Stimulated activated CD8-positive, alpha-beta memory T cell treated with anti-CD3 and anti-CD28 coated beads, Interleukin-15, amount 100 ng/mL, for 1 hour (primary cell): ENCODE measurements at places on chromosomes 16 and 17.

- DNase-seq: no peak
These were observed 4.4 kb downstream of the GAA start for GRCh38 chr17:80105762-80106161.

- no peak for DNase-seq
These were observed 304.4 kb downstream of the SEC14L1 start for GRCh38 chr17:77444984-77445759.

GRCh38 chr17:61895391-61895790 is 32.1 kb upstream of the BRIP1 start:
- no peak for DNase-seq

GRCh38 chr16:31108794-31109558 is 790 bp downstream of the BCKDK start:
- no peak for DNase-seq

- DNase-seq: no peak
These were observed 110.3 kb downstream of the ELAC2 start for GRCh38 chr17:12907477-12907876.

- no peak for DNase-seq
These were observed 164.6 kb downstream of the VPS53 start for GRCh38 chr17:550041-550398.

DNA sequence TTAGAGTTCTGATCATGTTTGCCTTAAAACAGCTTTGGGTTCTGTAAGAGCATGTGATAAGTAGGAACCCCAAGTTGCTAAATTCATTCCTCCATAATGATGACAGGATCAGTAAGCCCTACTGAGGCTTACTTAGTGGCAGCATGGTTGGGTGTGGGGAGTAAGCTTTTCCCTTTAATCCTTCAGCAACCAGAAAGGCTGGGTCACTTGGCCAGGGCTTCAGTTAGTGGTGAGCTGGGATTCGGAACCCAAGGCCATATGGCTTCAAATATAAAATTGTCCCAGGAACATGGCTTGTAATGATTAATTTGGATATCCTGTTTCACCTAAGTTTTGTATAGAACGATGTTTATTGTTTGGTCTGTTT is 850 bp downstream of the GINS3 start:
- no peak for DNase-seq

- no peak for DNase-seq
These were observed 4.6 kb upstream of the ICAM2 start for GRCh38 chr17:64024781-64025731.

DNA sequence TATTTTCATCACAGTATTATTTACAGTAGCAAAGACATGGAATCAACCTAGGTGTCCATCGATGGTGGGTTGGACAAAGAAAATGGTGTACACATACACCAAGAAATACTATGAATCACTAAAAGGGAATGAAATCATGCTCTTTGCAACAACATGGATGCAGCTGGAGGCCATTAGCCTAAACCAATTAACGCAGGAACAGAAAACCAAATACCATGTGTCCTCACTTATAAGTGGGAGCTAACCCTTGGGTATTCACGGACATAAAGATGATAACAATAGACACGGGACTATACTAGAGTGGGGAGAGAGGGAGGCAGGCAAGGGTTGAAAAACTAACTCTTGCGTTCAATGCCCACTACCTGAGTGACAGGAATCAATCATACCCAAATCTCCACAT is 41.0 kb downstream of the MRPS23 start:
- DNase-seq: no peak

GRCh38 chr17:39238311-39238972 is 12.7 kb upstream of the STAC2 start:
- peak; percentile 55 for DNase-seq

GRCh38 chr17:18141210-18141803 is 32.8 kb downstream of the MYO15A start:
- peak; percentile 12 for DNase-seq

GRCh38 chr16:20847550-20847949 is 41.2 kb downstream of the REXO5 start:
- DNase-seq: no peak

GRCh38 chr16:24348545-24349290 is 92.6 kb downstream of the CACNG3 start:
- DNase-seq: no peak

DNA sequence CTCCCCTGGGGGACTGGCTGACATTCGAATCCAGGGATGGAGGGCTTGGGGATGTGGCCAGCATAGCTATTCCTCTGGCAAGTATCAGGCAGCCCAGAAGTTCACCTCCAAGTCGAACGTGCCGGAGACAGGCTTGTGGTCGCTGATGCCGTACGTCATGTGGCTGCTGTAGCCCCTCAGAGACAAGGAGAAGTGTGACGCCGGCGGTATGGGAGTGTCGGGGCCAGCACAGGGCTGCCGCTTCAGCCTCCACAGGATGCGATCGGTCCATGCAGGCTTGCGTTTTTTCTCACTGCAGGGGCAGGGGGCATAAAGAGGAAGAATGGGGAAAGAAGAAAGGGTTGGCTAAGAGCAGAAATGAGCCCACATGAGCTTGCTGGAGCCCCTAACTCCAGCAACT is 5.3 kb upstream of the MYO1C start:
- DNase-seq: no peak

DNA sequence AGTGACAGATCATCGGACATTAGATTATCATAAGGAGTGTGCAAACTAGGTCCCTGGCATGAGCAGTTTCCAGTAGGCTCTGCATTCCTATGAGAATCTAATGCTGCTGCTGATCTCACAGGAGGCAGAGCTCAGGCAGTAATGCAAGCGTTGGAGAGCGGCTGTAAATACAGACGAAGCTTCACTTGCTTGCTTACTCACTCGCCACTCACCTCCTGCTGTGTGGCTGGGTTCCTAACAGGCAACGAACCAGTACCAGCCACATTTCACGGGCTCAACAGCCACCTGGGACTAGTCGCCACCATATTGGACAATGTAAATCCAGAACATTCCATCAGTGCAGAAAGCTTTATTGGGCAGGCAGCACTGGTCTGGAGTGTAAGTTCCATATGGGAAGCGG is 7.7 kb downstream of the JPH3 start:
- DNase-seq: no peak

GRCh38 chr16:16083421-16084156 is 134.2 kb downstream of the ABCC1 start:
- no peak for DNase-seq

DNA sequence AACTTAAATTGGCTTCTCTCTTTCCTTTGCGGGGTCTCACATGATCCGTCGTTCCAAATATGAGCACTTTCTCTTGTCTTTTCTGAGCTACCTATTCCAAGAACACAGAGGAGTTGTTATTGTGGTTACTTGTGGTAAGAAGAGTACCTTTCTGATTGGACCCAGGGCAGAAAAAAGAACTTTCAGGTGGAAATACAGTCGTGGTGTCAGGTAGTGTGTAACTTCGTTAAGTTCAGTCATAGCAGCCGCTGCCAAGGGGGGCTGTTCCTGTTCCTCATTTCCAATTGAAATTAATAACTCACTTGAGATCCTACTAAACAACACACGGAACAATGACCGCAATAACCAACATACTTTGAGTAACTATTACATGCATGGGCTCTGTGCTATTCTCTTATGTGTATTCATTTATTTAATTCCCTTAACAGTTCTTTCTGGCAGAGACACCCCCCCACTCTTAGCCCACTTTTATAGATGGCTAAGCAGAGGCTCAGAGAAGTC is 681.7 kb downstream of the MAF start:
- DNase-seq: no peak

GRCh38 chr17:49465331-49465903 is 29.7 kb upstream of the NGFR start:
- DNase-seq: no peak

- DNase-seq: no peak
These were observed 1465.0 kb upstream of the GOT2 start for GRCh38 chr16:60199150-60199549.

DNA sequence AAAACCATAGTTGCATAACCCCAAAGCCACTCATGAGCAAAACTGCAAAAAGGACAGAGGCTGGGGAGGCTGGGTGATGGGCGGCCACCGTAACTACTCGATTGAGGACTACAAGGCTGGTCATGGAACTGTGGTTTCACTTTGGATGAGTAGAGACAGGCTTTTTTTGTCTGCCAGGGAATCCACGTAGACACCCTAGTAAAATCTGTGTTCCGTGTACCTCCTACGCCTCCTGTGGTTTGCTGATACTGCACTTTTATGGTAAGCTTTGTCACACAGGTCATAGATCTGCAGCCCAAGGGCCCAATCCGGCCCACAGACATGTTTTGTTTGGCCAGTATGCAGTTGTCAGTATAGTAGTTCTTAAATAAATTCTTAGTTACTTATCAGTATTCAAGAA is 2.2 kb upstream of the TLCD3B start:
- no peak for DNase-seq
